ENCODE measurements at places on chromosomes 7 and 10.

- no peak for DNase-seq
These were observed 91.4 kb upstream of the PHYHIPL start for GRCh38 chr10:59085054-59085453.

DNA sequence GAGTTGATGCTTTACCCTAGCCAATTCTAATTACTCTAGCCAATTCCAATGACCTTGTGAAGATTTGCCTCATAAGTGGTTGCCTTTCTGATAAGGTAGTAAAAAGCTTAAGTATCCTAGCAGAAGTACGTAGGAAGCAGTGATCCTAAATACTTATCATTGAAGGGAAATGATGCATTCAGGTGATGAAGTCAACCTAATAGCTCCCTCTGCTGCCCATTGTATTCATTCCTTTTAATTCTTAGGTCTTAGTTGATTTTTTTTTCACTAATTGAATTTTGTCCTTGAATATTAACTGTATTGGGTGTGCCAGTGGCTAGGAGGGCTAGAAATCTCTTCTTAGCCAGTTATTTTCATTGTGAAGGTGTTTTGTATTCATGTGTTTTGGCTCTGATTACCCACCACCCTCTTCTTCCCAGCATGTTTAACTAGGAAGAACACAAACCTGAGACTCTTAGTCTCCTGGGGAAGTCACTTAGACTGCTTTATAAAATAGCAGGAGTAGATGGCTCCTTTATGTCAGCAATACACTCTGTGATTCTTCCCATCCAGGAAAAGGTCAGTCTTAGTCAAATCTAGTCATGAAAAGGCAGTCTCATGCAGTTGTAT is 46.3 kb downstream of the PLEKHA8 start:
- no peak for DNase-seq

- no peak for DNase-seq
These were observed 421.7 kb downstream of the ATRNL1 start for GRCh38 chr10:115514895-115515294.

- DNase-seq = no peak
These were observed 4.0 kb downstream of the SCD start for GRCh38 chr10:100350914-100351485.

DNA sequence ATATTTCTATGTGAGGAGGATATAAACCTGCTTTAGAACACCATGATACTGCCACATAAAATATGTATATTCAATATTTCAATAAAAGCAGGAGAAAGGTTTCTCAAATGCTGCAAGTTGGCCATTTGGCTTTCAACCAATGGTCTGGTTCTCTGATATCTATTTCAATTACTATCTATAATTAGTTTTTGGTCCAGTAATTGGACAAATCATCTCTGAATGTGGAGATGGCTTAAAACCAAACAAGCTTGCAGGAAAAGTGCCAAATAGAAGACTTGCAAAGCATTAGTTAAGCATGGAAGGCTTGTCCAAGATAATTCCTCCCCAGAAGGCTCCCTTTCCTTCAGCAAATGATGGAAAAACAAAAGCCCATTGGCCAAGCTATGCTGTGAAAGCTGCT is 140.1 kb downstream of the CPEB3 start:
- DNase-seq = no peak

GRCh38 chr10:28970231-28970630 is 292.9 kb downstream of the BAMBI start:
- no peak for DNase-seq

GRCh38 chr7:101516851-101517250 is 112.2 kb downstream of the MYL10 start:
- no peak for DNase-seq

DNA sequence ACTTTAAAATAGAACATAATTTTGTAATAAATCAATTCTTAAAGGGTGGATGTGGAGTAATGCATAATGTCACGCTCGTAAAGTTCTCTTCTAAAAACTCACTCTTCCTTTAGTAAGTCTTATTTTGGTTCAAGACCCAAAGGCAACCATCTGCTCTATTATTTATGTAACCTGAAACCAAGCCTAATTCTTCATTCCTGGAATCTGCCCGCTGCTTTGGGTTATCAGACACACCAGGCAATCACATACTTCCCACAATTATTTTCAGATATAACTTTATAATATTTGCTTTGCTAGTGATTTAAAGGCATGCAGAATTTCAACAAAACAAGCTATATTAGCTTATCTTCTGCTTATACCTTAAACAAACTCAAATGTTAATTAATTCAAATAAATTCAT is 39.0 kb downstream of the RAB11FIP2 start:
- DNase-seq = no peak

- no peak for DNase-seq
These were observed 160.0 kb upstream of the ANK3 start for GRCh38 chr10:60549686-60550085.

DNA sequence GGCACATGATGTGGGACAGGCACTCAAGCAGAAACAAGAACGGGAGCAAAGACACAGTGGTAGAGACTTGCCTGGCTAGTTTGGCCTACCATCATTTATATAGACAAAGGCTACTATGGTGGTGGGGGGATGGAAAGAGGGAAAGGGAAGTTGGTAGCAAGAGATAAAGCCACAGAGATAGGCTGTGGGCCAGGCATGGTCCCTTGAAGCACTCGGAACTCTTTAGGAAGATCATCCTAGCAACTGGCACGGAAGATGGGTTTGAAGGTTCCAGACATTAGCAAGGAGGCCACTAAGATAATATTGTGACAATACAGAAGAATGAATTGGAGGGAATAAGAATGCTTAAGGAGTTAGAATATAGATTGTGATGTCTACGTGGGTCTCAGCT is 319.6 kb downstream of the ELMO1 start:
- DNase-seq = no peak

DNA sequence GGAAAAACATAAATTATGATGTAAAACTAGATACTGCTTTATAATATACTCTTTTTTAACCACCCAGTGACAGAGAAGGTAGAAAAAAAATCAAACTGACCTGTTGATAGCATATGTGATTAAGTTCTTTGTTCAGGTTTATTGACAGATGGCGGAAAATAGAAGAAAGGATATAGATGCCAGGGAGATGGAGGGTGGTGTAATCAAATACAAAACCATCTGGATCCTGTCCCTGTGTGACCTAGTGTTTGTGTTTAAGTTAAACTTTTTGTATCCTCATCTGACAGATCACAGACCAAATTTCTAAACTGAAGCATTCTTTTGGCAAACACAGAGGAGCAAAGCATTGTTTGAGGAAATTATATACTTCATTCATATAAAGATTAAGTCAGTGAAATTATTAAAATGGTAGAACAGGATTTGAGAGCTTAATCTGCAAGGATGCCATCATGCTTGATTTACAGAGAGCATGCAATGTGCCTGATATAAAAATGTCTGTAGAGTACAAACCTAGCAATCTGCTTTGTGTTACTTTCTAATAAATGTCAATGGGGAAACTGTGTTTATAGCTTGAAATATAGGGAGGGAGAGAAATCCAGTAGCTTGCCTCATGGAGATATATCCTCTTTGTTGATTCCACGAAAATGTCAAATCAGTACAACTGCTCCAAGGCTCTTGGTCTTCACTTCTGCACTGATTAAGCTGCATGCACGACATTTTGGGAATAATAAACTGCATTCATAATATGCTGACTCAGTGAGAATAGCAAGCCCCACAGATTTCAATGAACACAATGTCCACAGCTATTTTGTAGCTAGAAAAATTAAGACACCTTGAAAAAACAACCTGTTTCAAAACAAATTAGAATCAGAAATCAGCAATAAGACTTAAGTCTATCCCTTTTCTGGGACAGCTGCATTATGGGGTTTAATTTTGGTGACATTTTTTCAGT is 39.0 kb downstream of the SEM1 start:
- no peak for DNase-seq

GRCh38 chr7:156948361-156948760 is 1.2 kb upstream of the NOM1 start:
- no peak for DNase-seq

- DNase-seq = no peak
These were observed 54.6 kb downstream of the TMEM26 start for GRCh38 chr10:61398366-61399129.

DNA sequence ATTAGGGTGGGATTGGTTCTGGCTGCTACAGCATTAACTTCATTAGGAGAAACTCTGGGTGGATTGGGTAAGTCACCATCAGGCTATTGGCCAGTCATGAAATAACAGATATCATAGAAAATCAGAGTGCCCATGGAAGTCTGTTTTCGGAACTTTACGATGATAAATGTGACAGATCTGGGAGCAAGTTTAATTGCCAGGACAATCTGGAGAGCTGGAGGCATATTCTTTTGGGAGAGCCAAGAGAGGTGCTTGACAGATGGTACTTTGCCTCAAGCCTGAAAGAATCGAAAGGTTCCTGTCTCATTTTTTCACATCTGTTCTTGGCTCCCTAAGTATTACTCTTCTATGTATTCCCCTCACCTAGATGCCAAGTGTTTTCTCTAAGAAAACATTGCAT is 369.9 kb downstream of the CNTNAP2 start:
- DNase-seq = no peak

GRCh38 chr10:129870961-129871621 is 93.0 kb downstream of the EBF3 start:
- no peak for DNase-seq

GRCh38 chr7:80902019-80902418 is 16.8 kb downstream of the SEMA3C start:
- DNase-seq = no peak

DNA sequence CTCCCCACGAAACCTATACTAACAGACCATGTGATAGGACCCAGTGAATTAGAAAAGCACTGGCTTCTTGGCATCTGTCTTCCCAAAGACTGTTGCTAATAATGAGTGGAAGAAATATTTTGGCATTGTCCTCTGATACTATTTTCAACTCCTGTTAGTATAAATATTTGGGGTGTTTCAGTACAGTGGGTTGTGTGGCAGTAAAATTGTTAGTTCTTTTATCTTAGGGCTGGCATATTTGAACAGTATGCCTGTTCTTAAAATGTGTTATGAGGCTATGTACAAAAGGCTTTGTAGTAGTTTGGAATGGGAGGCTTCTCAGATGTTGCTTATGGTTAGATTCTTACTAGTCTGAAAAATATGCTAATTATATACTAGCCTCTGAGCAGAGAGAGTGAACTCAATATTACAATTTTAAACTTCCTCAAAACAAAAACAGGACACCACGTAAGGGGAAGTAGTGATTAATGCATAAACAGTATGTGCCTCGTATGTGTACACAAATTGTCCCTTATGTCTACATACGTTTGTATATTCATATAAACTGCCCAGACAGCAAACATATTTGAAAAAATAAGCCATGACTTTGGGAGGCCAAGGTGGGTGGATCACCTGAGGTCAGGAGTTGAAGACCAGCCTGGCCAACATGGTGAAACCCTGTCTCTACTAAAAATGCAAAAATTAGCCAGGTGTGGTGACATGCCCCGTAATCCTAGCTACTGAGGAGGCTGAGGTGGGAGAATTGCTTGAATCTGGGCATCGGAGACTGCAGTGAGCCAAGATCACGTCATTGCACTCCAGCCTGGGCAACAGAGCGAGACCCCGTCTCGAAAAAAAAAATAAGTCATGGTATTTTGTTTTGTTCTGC is 115.4 kb downstream of the ARID5B start:
- no peak for DNase-seq

DNA sequence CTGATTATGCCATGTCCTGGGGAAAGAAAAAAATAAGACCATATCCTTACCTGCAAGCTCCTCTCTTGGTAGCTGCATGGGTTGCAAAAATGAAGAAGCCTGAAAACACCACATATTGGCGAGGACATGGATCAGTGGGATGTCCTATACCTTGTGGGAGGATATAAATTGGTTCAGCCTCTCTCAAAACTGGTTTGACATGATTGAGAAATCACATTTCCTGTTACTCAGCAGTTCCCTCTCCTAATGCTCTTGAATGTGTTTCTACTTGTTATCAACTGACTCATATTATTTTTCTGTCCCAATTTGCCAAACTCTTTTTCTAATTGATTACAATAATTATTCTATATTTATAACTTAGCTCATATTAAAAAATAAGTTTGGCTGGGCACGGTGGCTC is 380.2 kb downstream of the EXOC4 start:
- no peak for DNase-seq

DNA sequence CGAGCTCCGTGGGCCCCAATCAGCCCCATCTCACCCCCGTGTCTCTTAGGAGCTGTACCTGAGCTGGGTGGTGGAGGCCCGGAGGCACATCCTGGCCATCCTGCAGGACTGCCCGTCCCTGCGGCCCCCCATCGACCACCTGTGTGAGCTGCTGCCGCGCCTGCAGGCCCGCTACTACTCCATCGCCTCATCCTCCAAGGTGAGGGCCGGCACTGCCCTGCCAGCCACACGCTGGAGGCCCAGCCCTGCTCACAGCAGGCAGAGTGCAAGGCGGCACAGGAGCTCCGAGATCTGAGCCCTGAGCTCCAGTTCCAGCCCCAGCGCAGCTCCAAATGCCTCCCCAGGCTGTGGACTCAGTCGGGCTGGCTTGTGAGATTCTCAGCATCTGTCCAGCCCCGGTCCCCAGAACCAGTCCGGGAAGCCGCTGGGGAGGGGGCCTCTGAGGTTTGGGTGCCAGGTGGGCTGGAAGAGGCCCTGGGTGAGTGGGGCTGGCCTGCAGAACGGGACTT is 9.3 kb downstream of the TMEM120A start:
- no peak for DNase-seq

GRCh38 chr10:59301067-59301754 is 61.1 kb downstream of the FAM13C start:
- DNase-seq = no peak

DNA sequence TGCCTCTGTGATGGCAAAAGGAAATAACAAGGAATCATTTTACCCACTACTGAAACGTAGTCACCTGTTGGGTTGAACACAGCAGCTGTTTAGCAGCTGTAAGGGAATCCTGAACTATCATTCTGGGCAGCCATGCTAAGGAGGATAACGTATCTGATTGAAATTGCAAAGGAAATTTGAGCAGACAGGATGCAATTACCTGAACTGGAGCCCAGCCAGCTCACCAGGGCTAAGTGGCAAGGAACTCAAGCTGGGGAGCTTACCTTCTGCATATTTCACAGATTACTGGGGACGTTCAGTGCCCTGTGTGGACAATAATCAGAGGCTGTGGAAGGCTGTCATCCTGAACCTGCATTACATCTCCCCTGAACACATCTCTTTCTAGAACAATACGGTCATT is 650.5 kb downstream of the SORCS3 start:
- DNase-seq = no peak

GRCh38 chr7:35036361-35037171 is 719 bp downstream of the DPY19L1 start:
- no peak for DNase-seq

- DNase-seq = no peak
These were observed 11.2 kb upstream of the ZNF485 start for GRCh38 chr10:43594944-43595589.

Measured in activated CD4-positive, CD25-positive, alpha-beta regulatory T cell treated with anti-CD3 and anti-CD28 coated beads, Interleukin-2, amount 50 U/mL, for 16 hours (primary cell).